ENCODE measurements at places on chromosomes 7 and 10.

DNA sequence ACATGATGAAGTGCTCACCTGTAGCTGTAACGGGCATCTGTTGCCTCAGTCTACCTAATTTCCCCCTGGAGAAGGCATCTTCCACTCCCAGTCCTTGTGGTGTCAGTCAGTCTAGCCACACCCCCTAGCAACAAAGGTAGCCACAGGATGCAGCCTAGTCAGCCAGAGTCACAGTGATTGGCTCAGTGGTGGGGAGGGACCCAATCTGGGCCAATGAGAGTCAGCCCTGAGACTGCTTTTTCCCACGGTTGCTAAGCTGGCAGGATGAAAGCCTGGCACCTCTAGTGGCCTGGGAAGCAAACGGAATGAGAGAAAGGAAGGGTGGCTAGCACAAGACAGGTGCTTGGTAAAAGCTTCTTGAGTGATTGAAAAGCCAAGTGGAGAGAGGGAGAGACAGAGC is 118.6 kb downstream of the SH3PXD2A start:
- DNase-seq, result no peak

DNA sequence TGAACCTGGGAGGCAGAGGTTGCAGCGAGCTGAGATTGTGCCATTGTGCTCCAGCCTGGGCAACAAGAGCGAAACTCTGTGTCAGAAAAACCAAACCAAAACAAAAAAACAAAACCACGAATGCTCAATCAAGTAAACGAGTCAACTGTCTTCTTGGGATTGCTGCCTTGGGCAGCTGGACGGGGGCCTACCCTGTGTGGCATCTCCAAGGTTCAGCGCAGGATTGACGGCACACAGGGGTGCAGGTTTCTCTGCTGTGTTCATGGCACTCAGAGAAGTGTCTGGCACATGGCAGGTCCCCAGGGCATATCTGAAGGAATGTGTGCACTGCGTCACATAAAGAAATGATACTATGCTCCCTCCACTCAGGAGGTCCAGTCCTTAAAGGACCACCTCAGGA is 25.2 kb upstream of the CRYGN start:
- no peak for DNase-seq

GRCh38 chr10:62538606-62539005 is 164.4 kb downstream of the ZNF365 start:
- DNase-seq, result no peak

DNA sequence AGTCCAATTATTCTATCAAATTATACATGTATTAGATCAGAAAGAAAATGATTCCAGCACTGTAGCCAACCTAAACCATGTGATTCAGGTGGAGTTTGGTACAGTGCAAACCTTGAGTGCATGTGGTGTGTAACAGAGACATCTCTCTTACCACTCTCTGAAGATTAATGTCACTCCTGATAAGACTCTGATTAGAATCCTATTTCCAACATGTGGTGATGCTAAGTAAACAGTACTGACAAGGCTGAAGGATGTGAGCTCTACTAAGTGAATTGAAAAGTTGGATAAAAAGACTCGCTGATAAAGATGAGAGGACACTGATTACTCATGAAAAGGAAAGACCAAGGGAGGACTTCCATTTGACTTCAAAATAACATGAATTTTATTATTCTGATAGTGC is 232.0 kb downstream of the SDK1 start:
- DNase-seq, result no peak

DNA sequence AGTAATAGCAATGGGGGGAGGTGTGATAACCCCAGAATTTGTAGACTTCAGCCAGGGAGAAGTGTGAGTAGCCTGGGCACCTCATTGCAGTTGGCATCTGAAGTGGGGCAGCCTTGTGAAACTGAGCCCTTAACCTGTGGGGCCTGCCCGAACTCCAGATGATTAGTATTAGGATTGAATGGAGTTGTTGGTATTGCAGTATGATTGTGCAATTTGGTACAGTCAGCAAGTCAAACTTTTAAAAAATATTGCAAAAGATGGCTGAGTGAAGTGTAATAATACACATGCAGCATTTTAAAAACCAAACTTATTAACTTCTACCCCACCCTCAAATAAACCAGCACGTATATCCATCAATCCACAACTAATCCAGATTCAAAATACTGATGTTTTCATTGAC is 9.3 kb downstream of the RBM33 start:
- no peak for DNase-seq

DNA sequence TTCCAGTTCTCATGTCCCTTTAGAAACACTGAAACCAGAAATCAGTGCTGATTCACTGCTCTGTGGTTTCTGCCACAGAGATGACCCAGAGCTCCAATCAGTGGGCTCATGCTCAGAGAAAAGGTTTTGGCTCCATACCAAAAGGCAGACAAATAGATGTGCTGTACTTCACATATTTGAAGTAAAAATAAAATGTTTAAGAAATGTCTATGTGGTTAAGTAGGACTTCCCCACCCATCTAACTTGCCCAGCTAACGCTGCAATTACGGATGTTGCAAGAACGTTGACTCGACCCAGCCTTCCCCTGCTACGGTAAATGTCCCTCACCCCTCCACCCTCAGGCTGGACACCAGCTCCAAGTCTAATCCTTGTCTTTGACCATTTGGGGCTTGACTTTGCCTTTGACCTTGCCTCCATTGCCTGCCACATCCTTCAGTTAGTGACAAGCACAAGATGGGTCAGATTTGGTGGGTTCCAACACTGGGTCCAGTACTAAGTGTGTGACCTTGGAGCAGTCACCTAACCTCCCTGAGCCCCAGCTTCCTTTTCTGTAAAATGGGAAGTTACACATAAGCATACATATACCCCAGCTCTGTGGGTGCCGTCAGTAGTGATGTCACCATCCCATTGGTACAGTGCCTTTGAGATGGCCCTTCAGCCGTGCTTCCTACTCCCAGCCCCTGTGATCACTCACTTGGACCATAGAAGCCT is 95.8 kb downstream of the CHST15 start:
- no peak for DNase-seq

GRCh38 chr10:84548869-84549268 is 220.5 kb downstream of the CCSER2 start:
- DNase-seq, result no peak

DNA sequence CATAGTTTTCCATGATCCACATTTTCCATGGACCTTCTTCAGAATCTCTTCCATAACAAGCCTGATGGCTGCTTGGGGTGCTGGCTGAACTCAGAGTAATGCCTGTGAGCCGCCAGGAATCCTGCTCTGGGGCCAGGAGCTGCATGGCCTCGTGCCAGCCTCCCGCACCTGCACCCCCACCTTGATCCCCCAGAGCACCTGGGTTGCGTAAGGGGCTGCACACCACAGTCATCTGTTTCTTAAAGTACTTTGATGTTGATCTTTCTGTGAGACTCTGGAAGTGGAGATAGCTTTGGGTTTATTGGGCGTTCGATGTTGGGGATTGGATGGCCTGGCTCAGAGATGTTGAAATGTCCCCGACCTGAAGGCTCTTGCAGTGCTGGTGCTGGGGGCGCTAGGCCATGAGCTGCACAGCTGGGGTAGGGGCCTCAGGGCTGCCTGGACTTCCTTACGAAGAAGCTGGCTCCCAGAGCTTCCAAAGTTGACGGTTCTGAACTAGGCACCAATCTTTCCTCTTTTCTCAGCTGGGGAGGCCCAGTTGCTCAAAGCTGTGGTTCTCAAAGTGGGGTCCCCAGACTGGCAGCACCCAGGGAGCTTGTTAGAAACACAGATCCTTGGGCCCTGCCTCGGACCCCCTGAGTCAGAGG is 534.0 kb downstream of the DNAJB6 start:
- no peak for DNase-seq

GRCh38 chr7:40551685-40552576 is 417.1 kb downstream of the SUGCT start:
- no peak for DNase-seq

- peak; percentile 76 for DNase-seq
These were observed 26.5 kb downstream of the NUB1 start for GRCh38 chr7:151368136-151368571.

DNA sequence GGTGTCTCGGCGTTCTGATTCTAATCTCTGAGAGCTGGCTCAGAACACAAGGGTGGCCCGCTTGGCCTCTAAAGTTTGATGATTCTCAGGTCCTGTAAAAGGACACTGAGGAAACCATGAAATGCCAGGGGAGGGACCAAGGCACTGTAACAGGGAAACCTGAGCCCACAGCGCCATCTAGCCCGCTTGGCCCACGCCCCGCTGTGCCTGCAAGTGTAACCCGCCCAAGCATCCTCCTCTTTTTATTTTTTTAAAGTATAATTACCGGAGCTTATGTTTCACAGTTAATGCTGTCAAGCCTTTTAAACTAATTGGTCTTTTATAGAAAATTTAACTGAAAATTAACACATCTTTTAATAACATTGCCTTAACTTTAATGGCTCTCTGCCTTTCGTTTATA is 734.7 kb downstream of the KCNMA1 start:
- DNase-seq, result no peak

- no peak for DNase-seq
These were observed 32.1 kb upstream of the PAX2 start for GRCh38 chr10:100713049-100713858.

GRCh38 chr10:118950190-118950680 is 79.3 kb upstream of the NANOS1 start:
- DNase-seq, result no peak

GRCh38 chr10:27445070-27445469 is 59.0 kb upstream of the RAB18 start:
- DNase-seq, result no peak

DNA sequence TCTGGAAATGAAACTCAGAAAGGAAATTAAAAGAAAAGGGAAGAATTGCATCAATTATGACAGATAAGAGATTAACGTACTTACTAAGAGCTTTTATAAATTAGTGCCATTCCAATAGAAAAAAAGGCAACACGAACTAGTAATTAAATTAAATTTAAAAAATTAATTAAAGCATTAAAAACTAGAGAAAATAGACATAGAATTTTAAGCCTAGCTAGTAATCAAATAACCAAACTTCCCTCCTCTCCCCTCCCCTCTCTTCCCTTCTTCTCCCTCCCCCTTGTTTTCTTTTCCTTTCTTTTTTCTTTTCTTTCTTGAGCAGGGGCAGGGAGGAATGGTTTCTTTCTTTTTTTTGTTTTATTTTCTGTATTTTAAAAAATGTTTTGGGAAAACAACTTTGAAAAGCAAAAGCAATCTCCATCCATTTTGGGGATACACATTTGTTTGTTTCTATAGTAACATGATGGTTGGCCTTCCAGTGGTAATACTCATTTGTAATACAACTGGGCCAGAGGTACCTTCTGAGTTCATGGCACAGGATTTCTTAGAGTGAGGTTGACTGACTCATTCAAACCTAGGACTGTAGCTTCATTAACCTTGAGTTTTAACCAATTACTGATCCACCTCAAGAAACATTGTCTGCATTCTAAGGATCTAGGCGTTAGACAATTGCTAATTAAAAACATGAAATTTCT is 132.6 kb downstream of the ST7 start:
- DNase-seq, result no peak

DNA sequence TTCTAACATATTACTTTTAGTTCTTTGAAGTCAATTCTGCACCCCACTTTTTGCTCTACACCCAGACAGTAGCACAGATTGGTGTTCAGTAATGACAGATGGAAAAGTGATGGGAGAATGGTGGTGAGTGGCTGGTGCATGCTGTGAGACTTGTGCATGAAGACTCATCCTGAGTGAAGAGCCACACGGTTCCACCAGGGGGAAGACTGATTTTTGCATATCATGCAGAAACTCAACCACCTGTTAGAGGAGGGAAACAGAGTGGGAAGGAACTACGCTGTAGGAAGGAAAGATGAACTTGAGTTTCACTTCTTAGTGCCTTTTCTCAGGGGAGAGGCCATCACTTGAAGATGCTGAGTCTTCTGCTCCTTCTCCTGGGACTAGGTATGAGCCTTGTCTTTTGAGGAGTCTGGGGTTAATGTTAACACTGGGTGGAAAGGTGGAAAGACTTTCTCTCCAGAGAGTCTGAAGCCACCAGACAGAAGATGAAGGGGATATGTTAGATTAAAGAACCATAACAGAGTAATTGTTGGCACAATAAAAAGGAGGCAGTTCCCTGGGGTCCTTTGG is 9.3 kb upstream of the PRSS1 start:
- DNase-seq, result no peak

DNA sequence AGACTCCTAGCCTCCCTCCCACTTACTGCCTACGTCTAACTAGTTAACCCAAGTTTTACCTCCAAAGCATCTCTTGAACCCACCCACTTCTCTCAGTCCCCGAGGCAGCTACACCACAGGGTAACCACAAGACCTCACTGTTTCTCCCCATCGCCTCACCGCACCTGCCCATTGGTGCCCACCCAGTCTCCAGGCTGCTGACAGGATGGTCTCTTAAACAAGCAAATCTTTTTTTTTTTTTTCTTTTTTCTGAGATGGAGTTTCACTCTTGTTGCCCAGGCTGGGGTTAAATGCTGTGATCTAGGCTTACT is 47.0 kb downstream of the DENND2A start:
- DNase-seq, result no peak

DNA sequence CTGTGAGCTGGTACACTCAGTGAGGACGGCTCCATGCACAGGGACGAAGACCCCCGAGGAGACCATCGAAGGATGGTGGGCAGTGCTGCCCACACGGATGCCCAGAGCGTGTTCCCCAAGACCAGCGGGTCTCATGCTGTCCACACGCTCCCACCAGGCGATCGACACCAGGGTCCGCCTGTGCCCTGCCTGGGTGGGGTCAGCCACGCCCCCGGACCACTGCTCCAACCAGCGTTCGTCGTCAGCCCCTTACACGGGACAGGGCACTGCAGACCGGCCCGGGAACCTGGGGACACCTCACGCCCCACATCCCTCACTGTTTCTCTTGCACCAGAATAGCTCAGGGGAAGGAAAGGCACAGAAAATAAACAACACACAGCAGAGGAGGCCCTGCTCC is 223.5 kb downstream of the DNAJB6 start:
- DNase-seq, result no peak

- no peak for DNase-seq
These were observed 46.4 kb downstream of the ESYT2 start for GRCh38 chr7:158782761-158783401.

- no peak for DNase-seq
These were observed 3.1 kb upstream of the SLF2 start for GRCh38 chr10:100909501-100910263.

Measured in activated CD4-positive, alpha-beta T cell treated with anti-CD3 and anti-CD28 coated beads, Interleukin-2, amount 50 U/mL, for 1 hour (primary cell).